Endothelial cell (in vitro differentiated cells): ENCODE measurements at places on chromosomes 6 and 20. TPM values are rescaled to one million over a fixed set of nuclear protein-coding genes. Genes with fewer than 3 reads are reported as not detected.

DNA sequence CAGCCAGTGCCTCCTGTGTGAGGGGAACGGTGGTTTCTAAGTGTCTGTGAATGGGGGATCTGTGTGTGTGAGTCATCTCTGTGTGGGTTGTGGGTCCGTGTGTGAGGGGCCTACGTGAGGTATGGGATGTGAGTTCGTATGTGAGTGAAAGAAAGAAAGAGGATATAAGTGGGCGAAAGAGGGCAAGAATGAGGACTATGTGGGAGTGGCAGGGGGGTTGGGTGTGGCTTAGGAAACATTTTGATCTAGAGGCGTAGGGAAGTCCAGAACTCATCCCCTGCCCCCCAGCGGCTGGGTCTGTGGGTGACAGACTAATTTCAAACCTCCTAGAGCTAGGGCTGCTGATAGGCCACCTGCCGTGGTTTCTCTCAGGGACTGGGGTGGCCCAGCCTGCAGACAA lies 35.5 kb downstream of the DHX35 start:
- DNase-seq = no peak

DNA sequence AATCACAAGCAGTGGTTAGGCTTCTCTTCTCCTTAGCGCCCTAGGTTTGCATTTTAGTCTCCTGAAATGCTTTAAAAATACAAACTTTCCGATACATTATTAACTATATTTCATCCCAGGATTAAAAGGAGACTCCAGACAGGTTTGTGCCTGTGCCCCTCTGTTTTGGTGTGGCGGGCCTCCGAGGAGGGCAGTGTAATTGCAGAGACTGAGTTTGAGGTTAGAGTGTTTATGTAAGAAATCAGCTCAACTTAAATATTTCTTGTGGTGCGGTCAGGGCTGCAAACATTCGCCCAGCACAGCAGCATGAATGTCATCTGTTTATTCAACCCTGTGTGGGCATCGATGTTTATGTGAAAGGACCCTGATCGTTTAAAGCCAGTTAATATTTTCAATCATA lies 130.4 kb upstream of the AKAP12 start:
- no peak for DNase-seq

Gene TSHZ2
- 2.3 TPM for total RNA-seq

Gene JPH2
- total RNA-seq = 0.80 TPM

- no peak for DNase-seq
Observed at GRCh38 chr6:113392551-113393055, 464.5 kb upstream of the MARCKS start.

Gene EPB41L1
- total RNA-seq = 19.3 TPM

DNA sequence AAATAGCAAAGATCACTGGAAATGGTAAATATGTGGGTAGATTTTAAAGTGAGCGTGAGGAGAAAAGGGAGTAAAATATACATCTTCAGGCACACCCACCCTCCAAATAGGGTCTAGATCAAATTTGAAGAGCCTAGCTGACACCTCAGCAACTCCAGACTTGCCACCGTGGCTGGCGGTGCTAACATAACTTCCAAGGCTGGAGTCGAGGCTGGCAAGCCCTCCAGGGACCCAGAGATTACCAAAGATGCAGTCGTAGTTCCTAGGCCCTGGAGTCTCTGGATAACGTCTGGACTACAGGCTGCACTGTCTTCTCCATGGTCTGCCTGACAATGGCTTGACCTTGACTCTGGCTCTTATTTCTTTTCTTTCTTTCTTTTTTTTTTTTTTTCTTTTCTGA lies 22.5 kb downstream of the TUBB2B start:
- DNase-seq = no peak

- DNase-seq = no peak
Observed at GRCh38 chr6:35547676-35548075, 35.0 kb upstream of the TULP1 start.
